Activated CD4-positive, CD25-positive, alpha-beta regulatory T cell (primary cell): ENCODE measurements at places on chromosomes 7 and 10.

- DNase-seq = no peak
Measured at GRCh38 chr7:154431045-154431444, 378.8 kb downstream of the DPP6 start.

DNA sequence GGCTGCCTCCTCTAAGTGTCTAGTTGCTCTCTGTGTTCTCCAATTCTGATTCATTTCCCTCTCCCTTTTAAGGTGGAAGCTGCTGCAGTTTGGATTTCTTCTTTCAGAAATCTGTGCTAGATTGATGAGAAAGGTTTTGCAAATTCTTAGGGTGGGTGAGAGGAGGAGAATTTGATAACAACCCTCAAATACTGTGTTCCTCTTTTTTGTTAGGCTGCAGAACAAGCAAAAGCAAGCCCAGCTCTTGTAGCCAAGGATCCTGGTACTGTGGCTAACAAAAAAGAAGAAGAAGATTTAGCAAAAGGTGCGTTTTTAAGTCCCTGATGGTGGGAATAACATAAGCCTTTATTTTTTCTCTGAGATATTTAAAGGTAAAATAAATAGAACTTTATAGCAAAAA lies 49.1 kb downstream of the STAM start:
- DNase-seq = no peak

GRCh38 chr7:30157204-30157603 lies 22.4 kb downstream of the MTURN start:
- no peak for DNase-seq

- no peak for DNase-seq
Measured at GRCh38 chr7:139036901-139037300, 1.1 kb upstream of the ZC3HAV1L start.

- no peak for DNase-seq
Measured at GRCh38 chr7:14691034-14691433, 211.5 kb downstream of the DGKB start.

GRCh38 chr7:45689011-45689796 lies 115.0 kb downstream of the ADCY1 start:
- no peak for DNase-seq

GRCh38 chr7:157306846-157307838 lies 29.7 kb upstream of the DNAJB6 start:
- DNase-seq = no peak

DNA sequence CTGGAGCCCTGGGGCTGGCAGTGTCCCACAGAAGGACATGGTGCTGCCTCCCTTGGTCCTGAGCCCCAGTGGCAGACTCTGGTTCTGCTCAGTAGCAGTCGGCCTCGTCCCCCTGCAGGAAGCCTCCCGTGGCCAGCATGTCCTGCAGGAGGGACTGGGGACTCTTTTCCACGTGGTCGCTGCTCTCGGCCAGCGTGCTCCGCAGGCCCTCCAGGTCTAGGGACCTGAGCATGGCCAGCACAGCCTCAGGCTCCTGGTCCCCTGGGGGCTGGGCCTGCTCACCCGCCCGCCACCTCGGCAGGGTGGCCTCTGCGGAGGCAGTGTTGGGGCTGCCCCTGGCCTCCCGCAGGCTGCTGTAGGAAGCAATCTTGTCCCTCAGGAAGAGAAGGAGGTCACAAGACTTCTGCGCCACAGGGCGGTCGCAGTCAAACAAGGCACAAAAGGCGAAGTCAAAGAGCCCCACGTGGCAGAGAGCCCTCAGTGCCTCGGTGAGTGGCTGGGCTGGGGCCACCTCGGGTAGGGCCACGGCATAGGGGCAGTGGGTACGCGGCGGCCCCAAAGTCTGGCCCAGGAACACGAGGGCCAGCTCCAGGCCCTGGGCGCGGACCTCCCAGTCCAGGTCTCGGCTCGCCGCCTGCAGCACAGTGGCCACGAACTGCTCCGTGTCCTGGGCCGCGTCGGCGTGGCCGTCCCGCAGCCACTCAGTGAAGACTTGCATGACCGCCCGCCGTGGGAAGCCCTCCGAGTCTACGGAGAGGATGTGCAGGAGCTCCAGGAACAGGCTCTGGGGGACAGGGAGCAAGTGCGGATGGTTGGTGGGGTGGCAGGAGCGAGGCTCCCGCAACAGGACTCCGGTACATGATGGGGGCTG lies 17.1 kb downstream of the BRAT1 start:
- no peak for DNase-seq

GRCh38 chr10:117616179-117616578 lies 73.6 kb downstream of the EMX2 start:
- no peak for DNase-seq

- no peak for DNase-seq
Measured at GRCh38 chr10:11720260-11720741, 21.9 kb upstream of the ECHDC3 start.

DNA sequence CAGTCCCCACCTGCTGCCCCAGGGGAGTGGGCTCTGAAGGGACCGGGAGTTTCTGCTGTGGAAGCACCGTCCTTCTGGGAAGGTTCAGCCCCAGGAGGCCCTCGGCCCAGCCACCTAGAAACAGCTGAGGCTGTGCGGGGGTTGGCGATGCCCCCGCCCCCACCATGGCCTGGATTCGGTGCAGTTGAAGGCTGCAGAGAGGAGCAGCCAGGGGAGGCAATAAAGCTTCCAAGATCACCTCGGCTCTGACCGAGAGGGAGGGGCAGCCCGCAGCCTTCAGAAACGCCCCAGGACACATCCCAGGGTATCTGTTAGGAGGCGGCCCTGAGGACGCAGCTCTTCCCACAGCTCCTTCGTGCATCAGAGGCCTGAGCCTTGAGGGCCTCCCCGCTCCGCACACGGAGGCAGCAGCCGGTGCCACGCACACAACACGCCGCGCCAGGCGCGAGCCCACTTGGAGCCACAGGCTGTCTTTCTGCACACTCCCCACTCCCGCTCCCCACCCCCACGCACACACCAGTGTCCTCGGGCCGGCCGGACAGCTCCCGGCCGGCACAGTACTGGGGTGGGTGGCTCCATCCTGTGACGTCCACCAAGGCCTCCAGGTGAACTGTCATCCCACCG lies 1.6 kb downstream of the KNDC1 start:
- no peak for DNase-seq

DNA sequence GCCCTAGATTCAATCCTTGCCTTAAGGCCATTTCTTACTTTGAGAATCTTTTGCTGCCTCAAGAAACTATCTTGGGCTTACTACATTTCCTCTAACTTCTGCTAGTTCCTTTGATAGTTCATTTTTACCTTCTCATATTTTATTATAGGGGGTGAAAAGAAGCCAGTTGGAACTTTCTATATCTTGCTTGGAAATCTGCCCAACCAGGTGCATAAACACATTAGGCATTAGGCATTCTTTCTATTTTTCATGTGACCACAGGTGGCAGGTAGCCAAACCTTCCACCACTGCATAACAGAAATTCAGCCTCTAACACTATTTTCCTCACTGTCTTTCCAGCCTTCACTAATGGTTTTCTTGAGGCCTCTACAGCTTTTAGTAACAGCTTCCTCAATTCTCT lies 300.0 kb upstream of the SP8 start:
- no peak for DNase-seq

DNA sequence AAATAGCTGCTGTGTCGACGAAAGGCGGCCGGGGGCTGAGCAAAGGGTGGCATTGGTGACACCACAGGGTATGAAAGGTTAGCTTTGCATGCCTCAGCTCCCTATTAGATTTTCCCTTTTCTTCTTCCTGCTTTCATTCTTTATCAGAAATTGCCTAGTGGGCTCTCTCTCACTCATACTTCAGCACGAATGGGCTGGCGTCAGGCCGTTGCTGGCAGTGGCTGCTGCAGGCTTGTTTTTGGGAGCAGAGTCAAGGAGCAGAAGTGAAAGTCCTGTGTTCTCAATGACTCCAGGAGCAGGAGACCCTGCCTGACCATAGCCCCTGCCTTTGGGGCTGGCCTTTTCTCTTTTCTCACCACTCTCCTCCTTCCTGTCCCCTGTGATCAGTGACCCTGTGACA lies 318.0 kb downstream of the PLXNA4 start:
- DNase-seq = no peak

DNA sequence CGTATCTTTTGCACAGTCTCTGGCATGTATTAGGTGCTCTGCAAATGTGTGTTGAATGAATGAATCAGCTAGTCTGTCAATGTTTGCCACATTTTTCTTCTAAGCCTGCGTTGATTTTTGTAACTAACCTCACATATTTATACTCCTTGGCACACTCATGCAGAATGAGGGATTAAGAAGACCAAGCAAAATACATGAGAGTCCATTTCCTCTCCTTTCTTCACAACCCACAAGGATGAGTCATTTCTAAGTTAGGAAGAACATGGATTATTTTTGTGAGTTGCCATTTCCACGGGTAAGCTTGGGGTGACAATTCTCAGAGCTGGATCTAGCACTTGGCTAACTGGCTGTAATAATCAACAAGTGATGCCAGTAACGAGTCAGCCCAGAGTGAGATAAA lies 158.8 kb downstream of the TWIST1 start:
- no peak for DNase-seq

DNA sequence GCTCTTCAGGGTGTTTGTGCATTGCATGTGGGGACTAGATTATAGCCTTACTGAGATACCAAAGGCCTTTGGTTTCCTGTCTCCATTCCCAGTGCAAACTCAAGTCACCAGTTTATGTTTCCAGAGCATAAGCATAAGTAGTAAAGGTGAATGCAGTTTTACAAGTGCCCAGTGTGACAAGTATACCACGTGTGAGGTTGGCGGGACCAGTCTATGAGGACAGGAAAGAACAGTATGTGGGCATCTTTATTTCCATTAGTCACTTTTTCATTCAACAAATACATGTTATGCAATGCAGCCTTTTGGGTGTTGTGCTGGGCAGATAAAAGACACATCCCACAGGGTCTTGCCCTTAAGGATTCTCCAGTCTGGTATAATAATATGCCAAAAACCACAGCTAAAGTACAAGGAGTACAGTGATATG lies 146.5 kb downstream of the ARID5B start:
- DNase-seq = no peak

DNA sequence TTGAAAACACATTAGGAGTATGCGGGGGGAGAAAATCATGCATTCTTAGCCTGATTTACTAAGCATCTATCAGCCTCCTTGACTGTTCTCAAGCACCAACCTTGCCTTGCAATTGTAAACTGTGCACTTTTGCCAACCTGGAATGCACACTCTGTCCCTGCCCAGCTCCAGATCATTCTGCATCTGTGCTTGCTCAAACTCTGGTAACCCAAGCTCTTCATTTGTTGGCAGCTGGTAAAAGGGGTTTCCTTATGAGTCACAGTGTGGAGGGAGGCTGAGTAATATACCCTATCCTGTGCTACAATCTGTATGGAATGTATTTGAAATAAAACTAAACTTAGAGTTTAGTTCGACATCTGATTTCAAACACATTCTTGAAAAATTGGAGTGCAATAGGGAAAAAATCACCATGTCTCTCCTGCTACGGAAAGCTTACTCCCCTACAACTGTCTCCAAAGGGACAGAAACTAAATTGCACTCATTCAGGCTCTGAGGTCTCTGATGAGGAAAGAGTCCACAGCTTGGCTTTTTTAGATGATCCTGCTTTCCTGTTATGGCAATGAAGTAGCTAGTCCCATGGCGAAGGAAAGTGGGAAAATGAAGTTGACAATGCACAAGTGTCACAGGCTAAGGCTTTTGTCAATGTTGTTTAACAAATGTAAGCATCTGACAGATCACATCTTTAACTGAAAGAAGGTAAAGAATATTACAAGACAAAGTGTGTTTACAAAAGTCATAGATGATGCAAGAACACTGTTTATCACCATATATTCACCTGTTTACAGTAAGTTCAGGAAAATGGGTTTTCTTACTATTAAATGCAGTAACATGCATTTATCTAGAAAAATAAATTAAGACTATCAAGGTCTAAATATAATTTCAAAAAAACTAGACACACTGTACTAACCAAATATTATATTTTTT lies 61.9 kb downstream of the TES start:
- DNase-seq = no peak

- no peak for DNase-seq
Measured at GRCh38 chr10:47133871-47134570, 166.0 kb upstream of the GDF10 start.

GRCh38 chr7:129845972-129846327 lies 106.8 kb downstream of the UBE2H start:
- DNase-seq = no peak

DNA sequence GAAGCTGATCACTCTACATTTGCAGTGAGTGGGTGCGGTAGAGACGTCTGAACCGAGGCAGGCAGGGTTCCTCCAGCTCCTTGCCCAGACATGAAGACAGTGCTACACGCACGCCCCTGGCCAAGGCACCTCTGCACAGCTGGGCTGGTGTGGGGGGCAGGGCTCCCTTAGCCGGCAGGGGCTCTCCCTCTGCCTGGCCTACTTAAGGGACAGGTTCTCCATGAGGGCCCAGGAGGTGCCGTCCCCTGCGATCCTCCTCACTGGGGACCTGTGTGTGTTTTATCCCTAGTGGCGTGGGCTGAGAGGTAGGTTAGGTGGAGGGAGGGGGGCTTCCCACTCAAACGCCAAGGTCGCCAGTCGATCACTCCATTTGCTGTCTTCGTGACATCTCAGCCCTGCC lies 35.3 kb downstream of the IL15RA start:
- DNase-seq = no peak

DNA sequence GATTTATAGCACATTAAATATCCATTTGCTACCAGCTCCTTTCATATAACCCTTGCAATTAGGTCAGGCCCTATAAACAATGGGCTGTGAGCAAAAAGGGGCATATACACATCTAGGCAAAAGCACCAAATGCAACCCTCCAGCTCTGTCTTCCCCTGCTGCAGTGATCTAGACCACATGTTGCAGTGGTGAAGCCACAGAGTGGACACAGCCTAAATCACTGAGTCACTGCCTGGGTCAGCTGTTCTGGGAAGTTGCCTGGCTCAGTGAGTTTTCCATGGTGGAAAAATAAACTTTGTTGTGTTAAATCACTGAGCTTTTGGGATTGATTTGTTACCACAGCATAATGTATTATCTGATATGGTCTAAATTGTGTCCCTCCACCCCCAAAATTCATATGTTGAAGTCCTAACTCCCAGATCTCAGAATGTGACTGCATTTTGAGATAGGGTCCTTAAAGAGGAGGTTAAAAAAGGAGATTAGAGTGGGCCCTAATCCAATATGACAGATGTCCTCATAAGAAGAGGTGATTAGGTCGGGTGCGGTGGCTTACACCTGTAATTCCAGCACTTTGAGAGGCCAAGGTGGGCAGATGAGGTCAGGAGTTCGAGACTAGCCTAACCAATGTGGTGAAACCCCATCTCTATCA lies 70.4 kb downstream of the ZFAND4 start:
- no peak for DNase-seq

DNA sequence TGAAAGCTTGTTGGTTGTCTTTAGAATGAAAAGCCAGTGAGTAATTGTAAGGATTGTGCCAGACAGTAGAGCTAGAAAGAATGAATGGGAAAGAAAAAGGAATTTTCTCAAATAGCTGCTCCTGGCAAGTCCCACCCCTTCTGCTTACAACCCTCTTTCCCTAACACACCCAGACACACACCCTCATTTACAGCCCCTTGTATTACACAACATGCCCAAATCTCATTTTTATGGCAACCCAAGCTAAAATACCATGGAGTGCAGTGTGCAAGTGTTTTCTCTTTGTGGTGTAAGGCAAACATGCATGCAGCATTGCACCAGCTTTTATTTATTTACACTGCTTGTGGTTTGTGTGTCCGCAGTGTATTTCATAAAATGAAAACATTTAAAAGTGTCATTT lies 1.5 kb downstream of the PRKAR2B start:
- DNase-seq = no peak
